Fibroblast of skin of right quadriceps (primary cell): ENCODE measurements at places on chromosomes 4 and X.

- no peak for DNase-seq
Observed at GRCh38 chr4:40875507-40876150, 125.9 kb downstream of the NSUN7 start.

- no peak for DNase-seq
Observed at GRCh38 chr4:172892300-172892699, 276.3 kb upstream of the GALNT7 start.

DNA sequence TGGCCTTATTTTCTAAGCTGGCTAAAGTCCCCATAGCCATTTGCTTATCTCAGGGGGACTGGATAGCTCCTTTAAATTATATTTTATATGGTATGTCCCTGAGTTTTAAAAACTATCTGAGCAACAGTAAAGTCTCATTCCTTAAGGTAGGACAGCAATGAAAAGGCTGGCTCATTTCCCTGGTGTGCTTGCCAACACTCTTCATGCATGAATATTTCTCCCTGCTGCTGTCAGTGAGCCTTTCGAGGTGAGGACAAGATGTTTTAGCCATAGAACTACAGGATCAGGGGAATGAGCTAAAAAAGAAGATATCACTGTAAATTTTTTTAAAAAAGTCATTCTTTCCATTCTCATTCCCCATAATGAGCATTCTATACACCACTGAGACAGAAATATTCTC, 427.3 kb upstream of the FAM241A start:
- peak; percentile 3 for DNase-seq

- DNase-seq: peak; percentile 9
Observed at GRCh38 chr4:75849461-75849860, 52.8 kb downstream of the PPEF2 start.

DNA sequence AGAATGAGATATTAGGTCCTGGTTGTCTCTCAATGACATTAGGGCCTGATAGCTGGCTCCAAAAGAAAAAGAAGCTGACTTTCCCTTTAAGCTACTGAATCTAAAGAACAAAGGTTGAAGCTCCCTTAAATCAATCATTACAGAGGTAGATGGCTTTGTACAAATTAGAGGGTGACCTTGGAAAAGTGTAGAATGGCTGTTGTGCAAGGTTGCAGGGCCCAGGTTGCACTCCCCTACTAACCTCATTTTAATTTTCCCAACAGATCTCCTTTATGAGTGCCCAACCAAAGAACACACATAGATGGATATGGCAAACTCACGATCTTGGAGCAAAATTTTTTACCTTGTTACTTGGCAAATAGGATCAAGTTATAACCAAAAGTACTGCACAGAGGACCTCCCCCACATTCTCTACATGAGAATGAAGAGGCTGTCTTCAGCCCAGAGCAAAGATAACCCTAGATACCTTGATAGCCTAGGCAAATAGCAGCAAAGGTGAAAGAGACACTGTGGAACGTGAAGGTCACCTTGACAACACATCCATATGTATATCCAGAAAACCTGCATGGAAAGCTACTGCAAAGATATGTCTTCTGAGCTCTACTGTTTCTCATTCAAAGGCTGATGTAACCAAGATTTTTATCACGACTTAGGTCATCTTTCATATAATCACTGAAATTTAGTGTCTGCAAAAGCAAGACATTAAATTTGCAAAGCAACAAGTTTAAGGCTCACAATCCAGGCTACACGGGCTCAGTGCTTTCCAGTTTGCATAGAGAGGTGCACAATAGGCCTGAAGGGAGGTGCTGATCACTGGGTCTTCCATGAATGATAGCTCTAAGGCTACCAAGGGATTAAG, 23.0 kb downstream of the KLB start:
- no peak for DNase-seq

DNA sequence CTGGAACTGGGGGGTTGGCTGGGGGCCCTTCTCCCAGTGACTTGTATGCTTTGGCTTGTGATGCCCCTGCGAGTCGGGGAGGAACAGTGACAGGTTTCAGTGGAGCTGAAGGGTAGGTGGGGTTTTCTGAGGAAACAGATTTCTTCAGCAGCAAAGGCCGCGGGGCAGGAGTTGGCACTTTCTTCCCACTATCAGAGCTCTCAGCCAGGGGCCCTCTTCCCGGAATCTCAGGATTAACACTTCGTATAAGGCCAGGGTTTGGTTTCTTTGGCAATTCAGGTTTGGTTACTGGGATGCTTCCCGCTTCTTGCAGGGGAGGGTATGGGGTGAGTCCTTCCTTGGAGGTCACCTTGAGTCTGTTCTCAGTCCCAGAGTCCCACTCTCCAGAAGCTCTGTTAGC, 75.4 kb downstream of the RPS3A start:
- no peak for DNase-seq

GRCh38 chr4:161186750-161187149, 977.0 kb downstream of the FSTL5 start:
- no peak for DNase-seq

DNA sequence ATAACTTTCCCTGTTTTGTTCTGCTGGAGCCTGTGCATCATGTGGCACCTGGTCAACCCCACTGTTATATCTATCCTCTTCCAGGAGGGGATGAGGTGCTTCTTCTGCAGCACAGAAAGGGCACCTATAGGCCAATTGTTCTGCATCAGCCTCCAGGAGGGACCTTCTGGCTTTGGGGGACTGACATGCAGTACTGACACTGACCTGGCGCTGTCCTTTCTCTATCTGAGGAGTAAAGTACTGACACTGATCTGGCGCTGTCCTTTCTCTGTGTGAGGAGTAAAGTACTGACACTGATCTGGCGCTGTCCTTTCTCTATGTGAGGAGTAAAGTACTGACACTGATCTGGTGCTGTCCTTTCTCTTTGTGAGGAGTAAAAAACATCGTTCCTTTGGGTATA, 498.4 kb downstream of the PACRGL start:
- no peak for DNase-seq

GRCh38 chr4:176188654-176189053, 6.7 kb downstream of the SPATA4 start:
- peak; percentile 6 for DNase-seq

DNA sequence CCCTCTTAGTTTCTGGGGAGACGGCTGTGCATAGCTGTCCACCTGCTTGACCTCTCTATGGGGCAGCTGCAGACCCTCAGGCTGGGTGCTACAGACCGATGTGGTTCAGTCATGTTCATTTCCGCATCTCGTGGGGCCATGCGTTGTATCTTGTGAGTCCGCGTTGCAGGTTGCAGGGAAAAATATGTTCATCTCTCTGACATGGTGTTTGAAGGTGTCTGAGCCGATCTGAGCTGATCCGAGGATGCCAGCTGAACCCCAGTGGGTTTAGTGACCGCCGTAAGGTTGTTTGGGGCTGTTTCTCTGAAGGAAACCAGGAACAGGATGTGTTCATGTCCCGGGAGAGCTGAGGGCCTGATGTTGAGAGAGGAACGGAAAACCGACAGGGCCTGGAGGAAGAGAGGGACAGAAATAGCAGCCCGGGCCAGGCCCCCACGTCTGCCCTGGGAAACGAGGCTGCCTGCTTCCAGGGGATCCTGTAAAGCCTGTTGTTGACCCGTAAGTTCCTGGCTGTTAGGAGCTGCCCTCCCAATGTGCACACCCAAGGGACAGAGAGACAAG, 9.8 kb upstream of the P2RY8 start:
- DNase-seq: no peak

GRCh38 chrX:50838820-50839600, 25.0 kb upstream of the SHROOM4 start:
- DNase-seq: peak; percentile 44

DNA sequence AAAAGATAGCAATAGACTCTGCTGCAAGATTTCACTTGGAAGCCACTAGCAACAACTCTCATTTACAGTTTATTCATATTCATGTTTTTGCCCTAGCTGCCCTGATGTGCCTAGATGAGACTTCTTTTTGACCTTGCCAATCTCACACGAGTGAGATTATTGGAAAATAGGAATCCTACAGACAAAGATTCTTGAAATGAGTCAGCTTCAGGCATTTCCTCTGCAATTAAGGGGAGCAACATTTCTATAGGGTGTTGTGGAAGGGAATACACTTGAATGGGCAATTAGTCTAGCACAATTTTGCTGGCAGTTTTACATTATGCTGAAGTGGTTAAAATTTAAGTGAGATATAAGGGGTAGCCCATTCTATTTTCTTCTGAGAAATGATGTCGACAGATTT, 217.0 kb upstream of the FAT4 start:
- peak; percentile 39 for DNase-seq

GRCh38 chr4:78059524-78059889, 2.4 kb downstream of the FRAS1 start:
- peak; percentile 82 for DNase-seq

GRCh38 chrX:141439651-141440050, 144.9 kb downstream of the SPANXA1 start:
- DNase-seq: no peak

GRCh38 chrX:19556202-19556601, 40.9 kb upstream of the MAP3K15 start:
- DNase-seq: no peak

DNA sequence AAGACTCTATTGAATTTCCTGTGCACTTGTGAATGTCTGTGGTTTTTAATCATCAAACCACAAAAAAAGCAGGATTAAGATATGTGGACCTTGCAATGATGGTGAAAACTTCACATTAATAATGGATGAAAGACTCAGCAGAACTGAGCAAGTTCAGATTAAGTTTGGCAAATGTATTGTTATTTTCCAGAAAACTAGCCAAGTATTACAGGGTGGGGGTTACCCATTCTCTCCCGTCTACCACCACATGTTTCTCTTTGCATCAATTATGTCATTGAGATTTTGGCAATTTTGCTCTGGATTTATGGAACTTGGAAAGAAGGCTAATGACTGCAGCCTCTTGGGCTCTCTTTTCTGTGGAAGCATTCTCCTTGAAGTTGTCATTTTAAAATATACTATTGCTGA, 577.1 kb downstream of the ANKRD50 start:
- peak; percentile 78 for DNase-seq

DNA sequence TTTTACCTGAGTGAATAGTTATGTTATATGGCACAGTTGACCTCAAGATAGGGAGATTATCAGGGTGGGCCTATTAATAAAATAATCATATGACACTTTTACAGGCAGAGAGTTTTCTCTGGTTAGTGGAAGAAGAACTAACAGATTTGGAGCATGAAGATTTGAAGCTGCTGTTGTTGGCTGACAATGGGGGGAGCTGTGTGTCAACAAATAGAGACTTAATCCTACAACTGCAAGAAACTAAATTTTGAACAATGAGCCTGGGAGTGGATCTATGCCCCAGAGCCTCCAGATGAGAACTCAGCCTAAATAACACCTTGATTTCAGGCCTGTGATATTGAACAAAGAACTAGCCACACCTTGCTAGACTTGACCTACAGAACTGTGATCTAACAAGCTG, 7.2 kb upstream of the CCSER1 start:
- no peak for DNase-seq

- no peak for DNase-seq
Observed at GRCh38 chrX:49932791-49933190, 10.4 kb downstream of the CLCN5 start.

DNA sequence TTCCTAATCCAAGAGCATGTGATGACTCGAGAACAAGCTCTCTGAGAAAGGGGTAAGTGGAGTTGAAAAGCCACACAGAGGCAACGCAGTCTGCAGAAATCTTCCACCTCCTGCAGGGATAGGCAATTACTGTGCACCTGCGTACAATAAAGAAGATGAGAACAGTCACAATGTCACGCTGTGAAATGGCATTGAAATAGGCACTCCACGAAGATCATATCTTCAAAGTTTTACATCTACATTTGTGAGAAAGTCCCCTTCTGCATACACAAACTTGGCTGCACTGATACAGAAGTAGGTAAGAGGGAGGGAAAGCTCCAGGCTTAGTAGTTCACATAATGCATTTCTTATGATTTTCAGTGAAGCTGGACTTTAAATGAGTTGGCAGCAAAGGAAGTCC, 27.1 kb downstream of the DDX60L start:
- DNase-seq: no peak

- DNase-seq: no peak
Observed at GRCh38 chr4:2796849-2797544, 4.1 kb downstream of the SH3BP2 start.

GRCh38 chrX:140701480-140701879, 8.1 kb upstream of the LINC00632 start:
- peak; percentile 45 for DNase-seq

DNA sequence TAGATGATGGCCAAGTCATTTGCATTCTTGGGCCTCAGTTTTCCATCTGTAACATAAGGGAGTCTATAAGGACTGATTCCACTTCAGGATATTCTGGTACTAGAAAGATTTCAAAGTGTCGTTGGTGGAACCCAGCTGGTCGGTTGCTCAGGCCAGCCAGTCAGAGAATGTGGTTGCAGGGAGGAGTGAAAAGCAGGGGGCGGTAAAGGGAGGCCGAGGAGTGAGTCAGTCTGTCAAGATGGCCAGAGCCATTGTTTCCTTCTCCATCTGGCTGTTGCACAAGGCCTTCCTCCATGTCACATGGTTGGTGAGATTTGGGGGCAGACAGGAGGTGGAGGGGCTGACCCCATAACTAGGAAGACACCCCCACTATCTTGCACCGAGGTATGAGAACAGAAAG, 38.2 kb downstream of the STARD8 start:
- DNase-seq: peak; percentile 30

DNA sequence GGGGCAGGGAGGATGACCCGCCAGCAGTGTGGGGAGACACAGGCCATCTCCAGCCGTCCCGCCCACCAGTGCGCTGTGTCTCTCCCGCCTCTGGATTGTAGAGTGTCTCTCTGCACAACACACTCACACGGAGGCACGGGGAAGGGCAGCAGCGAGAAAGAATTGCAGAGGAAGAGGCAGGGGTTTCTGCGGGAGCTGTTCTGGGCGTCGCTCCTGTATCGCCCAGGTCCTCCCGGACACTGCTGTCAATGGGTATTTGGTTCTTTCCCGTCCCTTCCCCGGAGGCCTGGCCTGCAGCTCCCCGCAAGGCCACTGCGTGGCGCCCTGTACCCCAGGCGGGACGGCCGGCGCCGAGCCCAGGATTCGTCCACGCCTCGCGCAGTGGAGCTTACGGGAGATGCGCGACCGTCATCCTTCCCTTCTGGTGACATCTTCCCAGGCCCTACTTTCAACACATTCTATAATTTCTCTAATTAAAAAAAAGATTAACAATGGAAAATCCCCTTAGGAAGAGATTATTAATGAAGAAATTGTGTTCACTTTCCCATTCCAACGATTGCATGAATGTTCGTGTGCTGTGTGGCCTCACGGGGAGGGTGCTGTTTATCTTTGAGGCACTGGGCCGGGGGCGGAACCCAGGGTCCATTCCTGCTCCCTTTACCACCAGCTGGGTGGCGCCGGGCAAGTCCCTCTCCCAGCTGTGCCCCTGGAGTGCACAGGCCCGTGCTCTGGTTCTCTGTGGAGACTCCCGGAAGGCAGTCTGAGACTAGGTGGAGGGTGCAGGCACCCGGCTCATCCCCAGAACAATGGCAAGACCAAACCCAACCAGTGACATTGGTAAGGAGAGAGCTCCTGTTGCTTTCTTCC, 95.7 kb downstream of the CPZ start:
- DNase-seq: no peak

DNA sequence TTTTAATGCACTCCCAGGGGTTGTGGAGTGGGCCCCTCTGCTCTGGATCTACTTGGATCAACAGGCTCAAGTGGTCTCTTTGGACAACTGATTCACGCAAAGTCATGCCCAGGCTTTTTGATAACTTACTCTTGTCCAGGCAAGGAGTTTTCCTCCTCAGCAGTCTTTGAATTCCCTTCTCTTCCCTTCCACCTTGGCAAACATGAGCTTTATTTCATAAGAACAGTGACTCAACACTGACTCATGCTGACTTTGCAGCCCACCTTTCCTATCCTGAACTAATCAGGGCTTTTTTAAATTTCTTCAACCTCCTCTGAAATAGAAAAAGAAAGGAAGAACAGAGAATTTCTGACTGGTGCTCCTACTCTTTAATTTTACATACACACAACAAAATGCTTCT, 132.1 kb upstream of the LDB2 start:
- peak; percentile 88 for DNase-seq
